ENCODE measurements at places on chromosomes 6 and 20.

GRCh38 chr20:49701241-49701790, 12.4 kb downstream of the B4GALT5 start:
- H3K4me3 ChIP-seq, result no peak overlapping the region
- H3K27ac ChIP-seq, result no peak overlapping the region
- DNase-seq, result peak; percentile 36
- H3K36me3 ChIP-seq, result no peaks in the 10 kb centered on the region

DNA sequence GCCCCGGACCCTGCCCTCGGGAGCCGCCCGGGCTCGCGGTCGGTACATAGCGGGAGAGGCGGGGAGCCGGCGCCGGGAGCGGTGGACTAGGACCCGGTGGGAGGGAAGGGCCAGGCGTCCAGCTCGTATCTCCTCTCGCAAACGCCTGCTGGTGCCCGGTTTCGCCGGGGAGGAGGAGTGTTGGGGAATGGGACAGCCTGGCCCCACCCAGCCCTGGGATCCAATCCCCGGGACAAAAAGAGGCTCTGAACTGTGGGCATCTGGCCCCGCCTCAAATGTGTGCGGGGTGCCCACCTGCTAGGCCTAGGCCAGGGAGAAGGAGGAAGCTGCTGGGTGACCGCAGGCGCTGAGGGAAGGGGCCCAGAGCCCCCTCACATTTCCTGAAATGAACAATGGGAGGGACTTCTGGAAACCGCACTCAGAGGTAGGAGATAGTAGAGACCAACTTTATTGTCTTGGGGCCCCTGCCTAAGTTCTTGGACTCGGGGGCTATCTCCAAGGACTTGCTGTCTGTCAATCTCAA, at the start of gene KCNK17:
Gene KCNK17, minus strand, starts transcription at position 147 of the 523 bp plus-strand sequence. Its CDS starts 99 bp downstream, at position 48.
- peaks cover 22% of the 10 kb centered on the region for H3K27me3 ChIP-seq
- no peaks in the 10 kb centered on the region for H3K36me3 ChIP-seq
- H3K4me1 ChIP-seq, result no peaks in the 10 kb centered on the region

DNA sequence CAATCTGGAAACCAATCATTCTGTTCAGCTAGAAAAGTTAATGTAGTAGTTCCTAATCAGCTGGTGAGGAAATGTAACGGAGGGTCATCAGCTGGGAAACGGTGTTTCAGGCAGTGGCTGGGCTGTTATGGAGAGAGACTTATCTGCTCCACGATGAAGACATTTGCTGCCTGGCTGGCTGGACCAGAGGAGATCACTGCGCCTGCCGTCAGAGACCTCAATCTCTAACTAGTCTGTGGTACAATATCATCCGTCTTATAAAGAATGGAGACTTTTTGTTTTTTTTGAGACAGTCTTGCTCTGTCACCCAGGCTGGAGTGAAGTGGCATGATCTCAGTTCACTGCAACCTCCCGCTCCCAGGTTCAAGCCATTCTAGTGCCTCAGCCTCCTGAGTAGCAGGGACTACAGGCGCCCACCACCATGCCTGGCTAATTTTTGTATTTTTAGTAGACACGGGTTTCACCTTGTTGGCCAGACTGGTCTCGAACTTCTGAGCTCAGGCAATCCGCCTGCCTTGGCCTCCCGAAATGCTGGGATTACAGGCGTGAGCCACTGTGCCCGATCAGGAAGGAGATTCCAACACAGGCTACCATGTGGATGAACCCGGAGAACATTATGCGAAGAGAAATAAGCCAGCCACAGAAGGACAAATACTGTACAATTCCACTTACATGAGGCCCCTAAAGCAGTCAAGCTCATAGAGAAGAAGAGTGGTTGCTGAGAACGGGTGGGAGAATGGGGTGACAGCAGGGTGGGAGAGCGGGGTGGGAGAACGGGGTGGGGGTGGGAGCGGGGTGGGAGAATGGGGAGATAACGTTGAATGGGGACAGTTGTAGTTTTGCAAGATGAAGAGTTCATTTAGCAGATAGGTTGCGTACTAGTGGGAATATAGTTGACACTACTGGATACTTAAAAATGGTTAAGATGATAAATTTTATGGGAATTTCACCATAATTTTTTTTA, 115.1 kb downstream of the SULF2 start:
- no peaks in the 10 kb centered on the region for H3K4me1 ChIP-seq
- no peaks in the 10 kb centered on the region for H3K27me3 ChIP-seq
- H3K36me3 ChIP-seq, result no peaks in the 10 kb centered on the region
- no peak overlapping the region for H3K27ac ChIP-seq

DNA sequence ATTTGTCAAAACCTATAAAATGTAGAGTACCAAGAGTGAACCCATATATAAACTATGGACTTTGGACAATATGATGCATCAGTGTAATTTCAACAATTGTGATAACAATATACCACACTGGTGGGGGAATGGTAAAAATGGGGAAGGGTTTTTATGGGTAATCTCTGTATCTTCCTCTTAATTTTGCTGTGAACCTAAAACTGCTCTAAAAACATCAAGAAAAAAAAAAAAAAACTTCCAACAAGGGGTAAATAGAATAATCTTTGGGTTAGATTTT, 592.0 kb upstream of the ADGRB3 start:
- H3K4me1 ChIP-seq, result no peaks in the 10 kb centered on the region
- no peak overlapping the region for H3K27ac ChIP-seq
- H3K27me3 ChIP-seq, result no peaks in the 10 kb centered on the region
- H3K36me3 ChIP-seq, result no peaks in the 10 kb centered on the region
- H3K4me3 ChIP-seq, result no peak overlapping the region

- H3K27ac ChIP-seq, result no peak overlapping the region
- peak; percentile 3 for DNase-seq
- no peak overlapping the region for H3K4me3 ChIP-seq
- no peaks in the 10 kb centered on the region for H3K4me1 ChIP-seq
Observed at GRCh38 chr6:143867236-143867635, 3.0 kb downstream of the ZC2HC1B start.

DNA sequence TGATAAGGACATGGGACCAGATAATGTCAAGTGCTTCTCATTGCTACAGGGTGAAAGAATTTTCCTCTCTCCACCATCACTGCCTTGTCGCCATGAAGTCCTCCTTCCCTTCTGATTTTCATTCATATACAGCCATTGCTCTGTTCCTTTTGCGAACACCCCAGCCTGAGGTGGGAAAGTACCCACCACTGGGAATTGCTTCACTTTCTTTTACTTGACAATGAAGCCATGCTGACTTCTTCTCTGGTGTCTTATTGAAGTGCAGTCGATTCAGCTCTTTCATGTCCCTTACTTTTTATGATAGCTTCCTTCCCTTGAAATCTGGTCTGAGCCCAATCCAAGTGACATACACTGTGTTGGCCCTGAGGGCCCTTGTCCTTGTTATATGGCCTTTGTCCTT, 16.2 kb downstream of the DAAM2 start:
- no peaks in the 10 kb centered on the region for H3K36me3 ChIP-seq
- peaks cover 18% of the 10 kb centered on the region for H3K4me1 ChIP-seq
- no peaks in the 10 kb centered on the region for H3K27me3 ChIP-seq

DNA sequence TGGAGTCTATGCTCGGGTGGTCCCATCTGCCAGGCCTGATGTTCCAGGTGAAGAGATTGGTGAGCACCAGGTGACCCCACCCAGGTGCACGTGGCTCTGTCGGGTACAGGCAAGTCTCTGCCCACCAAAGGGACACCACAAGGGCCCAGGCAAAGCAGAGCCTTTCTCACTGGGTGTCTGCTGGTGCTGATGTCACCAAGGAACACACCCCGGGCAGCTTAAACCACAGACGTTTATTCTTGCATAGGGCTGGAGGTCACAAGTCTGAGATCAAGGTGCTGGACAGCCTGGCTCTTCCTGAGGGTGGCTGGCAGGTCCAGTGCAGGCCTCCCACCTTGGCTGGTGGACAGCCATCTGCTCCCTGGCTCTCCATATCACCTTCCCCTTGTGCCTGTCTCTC, 100.7 kb upstream of the CD93 start:
- DNase-seq, result no peak
- H3K36me3 ChIP-seq, result no peaks in the 10 kb centered on the region
- H3K4me1 ChIP-seq, result no peaks in the 10 kb centered on the region
- H3K27ac ChIP-seq, result no peak overlapping the region

GRCh38 chr6:21738180-21739094, 144.9 kb downstream of the SOX4 start:
- H3K27me3 ChIP-seq, result no peaks in the 10 kb centered on the region
- peaks cover 3% of the 10 kb centered on the region for H3K4me1 ChIP-seq
- H3K27ac ChIP-seq, result no peak overlapping the region
- H3K36me3 ChIP-seq, result no peaks in the 10 kb centered on the region

DNA sequence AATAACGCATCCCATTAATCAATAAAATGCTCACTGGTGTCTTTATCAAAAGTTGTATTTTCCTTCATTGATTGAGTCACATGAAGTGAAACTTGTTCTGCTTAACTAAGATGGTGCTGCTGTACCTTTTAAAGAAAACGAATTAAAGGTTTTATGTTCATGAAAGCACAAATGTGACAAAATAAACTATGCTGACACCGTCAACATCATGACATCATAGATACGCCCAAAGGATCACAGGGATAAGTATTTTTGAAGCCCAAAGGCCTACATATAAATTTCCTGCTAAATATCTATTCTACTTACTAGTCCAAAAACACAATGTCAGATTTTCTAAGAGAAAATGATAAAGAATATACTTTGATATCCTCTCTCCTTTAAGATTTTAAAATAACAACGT, 94.4 kb downstream of the FAM217A start:
- H3K4me3 ChIP-seq, result no peak overlapping the region
- H3K4me1 ChIP-seq, result no peaks in the 10 kb centered on the region
- DNase-seq, result no peak
- H3K27me3 ChIP-seq, result no peaks in the 10 kb centered on the region

GRCh38 chr6:138293428-138294395, 75.4 kb upstream of the PBOV1 start:
- H3K36me3 ChIP-seq, result no peaks in the 10 kb centered on the region
- no peaks in the 10 kb centered on the region for H3K27me3 ChIP-seq
- H3K4me1 ChIP-seq, result no peaks in the 10 kb centered on the region
- H3K4me3 ChIP-seq, result no peak overlapping the region
- DNase-seq, result no peak

DNA sequence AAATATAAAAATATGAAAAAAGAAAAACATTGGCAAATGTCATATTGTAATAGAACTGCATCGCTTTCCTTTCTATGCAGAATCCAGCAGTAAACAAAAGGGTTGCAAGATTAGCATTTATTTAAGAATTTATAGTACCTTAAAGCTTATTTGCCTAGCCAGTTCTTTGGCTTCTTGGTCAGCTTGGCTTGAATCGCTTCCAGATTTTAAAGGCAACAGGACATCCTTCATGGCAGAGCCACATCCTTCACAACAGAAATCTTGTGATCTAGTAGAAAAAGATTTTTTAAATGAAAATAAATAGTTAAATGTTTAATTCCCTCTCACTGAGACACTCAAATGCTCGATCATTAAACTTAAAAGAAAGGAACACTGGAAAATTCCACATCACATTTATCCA, 17.4 kb downstream of the UBE2J1 start:
- peaks cover 3% of the 10 kb centered on the region for H3K4me1 ChIP-seq
- H3K36me3 ChIP-seq, result peaks cover 4% of the 10 kb centered on the region
- no peak for DNase-seq
- H3K4me3 ChIP-seq, result no peak overlapping the region
- no peak overlapping the region for H3K27ac ChIP-seq
- H3K27me3 ChIP-seq, result no peaks in the 10 kb centered on the region

GRCh38 chr6:36019167-36019566, 5.3 kb downstream of the SLC26A8 start:
- H3K4me3 ChIP-seq, result no peak overlapping the region
- H3K4me1 ChIP-seq, result no peaks in the 10 kb centered on the region
- H3K36me3 ChIP-seq, result no peaks in the 10 kb centered on the region
- H3K27ac ChIP-seq, result no peak overlapping the region
- H3K27me3 ChIP-seq, result no peaks in the 10 kb centered on the region
- no peak for DNase-seq

GRCh38 chr20:58647162-58647795, 3.8 kb upstream of the STX16 start:
- no peaks in the 10 kb centered on the region for H3K4me1 ChIP-seq
- H3K27ac ChIP-seq, result no peak overlapping the region
- no peak for DNase-seq
- H3K4me3 ChIP-seq, result no peak overlapping the region
- no peaks in the 10 kb centered on the region for H3K36me3 ChIP-seq

GRCh38 chr6:33202799-33203198, 1.7 kb upstream of the HSD17B8 start:
- H3K27ac ChIP-seq, result no peak overlapping the region
- peaks cover 17% of the 10 kb centered on the region for H3K36me3 ChIP-seq
- no peak for DNase-seq

GRCh38 chr20:58547623-58548475, 32.6 kb upstream of the APCDD1L start:
- no peak overlapping the region for H3K27ac ChIP-seq
- no peaks in the 10 kb centered on the region for H3K4me1 ChIP-seq
- peak; percentile 89 for DNase-seq
- no peak overlapping the region for H3K4me3 ChIP-seq

GRCh38 chr20:53517146-53517545, 76.5 kb downstream of the ZNF217 start:
- no peak overlapping the region for H3K27ac ChIP-seq
- H3K4me1 ChIP-seq, result no peaks in the 10 kb centered on the region
- peak; percentile 18 for DNase-seq

DNA sequence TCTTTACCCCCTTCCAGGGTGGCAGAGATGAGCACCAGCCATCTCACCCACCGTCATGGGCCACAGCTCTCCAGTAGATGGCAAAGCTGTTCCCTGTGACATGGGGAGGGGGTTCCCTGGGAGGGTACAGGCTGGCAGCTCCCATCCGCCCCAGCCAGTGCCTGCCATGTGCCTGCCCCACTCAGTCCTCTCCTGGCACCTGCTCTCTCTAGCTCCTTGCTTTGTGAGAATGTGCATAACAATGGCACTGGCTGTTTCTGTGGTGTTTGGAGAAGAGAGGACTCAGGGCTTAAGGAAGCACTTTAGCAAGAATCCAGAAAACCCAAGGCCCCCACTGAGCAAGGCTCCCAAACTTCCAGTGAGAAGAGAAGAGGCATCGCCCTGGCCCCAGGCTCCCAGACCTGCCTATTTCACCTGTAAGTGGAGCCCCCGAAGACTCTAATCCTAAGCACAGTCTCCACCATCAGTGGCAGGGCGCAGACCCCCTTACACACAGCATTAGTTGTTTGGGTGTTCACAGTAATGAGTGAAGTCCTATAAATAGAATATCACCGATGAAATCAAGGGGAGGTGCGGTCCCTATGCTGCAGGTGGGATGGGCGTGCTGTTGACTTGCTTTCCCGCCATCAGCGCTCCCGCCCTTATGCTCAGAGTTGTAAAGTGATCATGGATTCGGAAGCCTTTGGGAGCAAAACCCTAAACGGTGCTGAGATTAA, 110.2 kb downstream of the AGPAT4 start:
- no peak overlapping the region for H3K4me3 ChIP-seq
- DNase-seq, result no peak
- peaks cover 5% of the 10 kb centered on the region for H3K4me1 ChIP-seq
- peaks cover 6% of the 10 kb centered on the region for H3K36me3 ChIP-seq
- no peak overlapping the region for H3K27ac ChIP-seq
- no peaks in the 10 kb centered on the region for H3K27me3 ChIP-seq

GRCh38 chr6:35148167-35148741, 7.1 kb upstream of the TCP11 start:
- no peak overlapping the region for H3K27ac ChIP-seq
- H3K4me3 ChIP-seq, result no peak overlapping the region
- no peaks in the 10 kb centered on the region for H3K36me3 ChIP-seq
- H3K27me3 ChIP-seq, result no peaks in the 10 kb centered on the region
- DNase-seq, result peak; percentile 52
- H3K4me1 ChIP-seq, result peaks cover 8% of the 10 kb centered on the region

- no peak overlapping the region for H3K4me3 ChIP-seq
- H3K27ac ChIP-seq, result no peak overlapping the region
- no peaks in the 10 kb centered on the region for H3K27me3 ChIP-seq
- DNase-seq, result no peak
- H3K4me1 ChIP-seq, result peaks cover 3% of the 10 kb centered on the region
- no peaks in the 10 kb centered on the region for H3K36me3 ChIP-seq
Observed at GRCh38 chr6:36871686-36872085, 2.9 kb downstream of the PPIL1 start.
